ENCODE measurements at places on chromosomes 3 and 15.

DNA sequence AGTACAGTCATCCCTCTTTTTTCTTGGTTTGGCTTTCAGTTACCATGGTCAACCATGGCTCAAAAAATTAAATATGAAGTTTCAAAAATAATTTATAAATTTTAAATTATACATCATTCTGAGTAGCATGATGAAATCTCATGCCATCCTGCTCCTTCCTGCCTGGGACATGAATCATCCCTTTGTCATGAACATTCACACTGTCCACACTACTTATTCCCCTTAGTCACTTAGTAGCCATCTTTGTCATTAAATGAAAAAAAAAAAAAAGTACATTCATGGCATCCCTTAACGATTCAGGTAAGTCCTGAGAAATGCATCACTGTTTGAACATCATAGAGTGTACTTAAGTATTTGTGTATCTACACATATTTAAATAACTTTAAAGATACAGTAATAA, 1046.3 kb downstream of the ROBO2 start:
- DNase-seq = no peak

DNA sequence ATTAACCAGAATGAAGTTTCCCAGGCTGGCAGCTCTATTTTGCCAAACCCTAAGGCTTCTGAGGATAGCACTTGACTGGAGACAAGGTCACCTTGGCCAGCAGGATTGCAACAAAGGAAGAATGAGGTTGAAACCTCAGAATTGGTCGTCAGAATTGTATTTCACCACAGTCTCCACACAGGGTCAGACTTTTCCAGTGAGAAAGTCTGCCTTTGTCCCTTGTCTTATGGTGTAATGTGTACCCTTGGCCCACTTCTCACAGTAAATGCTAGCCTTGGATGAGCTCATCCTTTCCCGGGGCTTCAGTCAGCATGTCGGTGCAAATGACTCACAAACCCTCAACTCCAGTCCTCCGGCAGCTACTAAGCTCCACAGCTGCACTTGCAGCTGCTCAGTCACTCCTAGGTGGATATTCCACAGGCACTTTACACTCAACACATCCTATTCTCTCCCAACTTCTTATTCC, 19.7 kb downstream of the SSR3 start:
- no peak for DNase-seq

DNA sequence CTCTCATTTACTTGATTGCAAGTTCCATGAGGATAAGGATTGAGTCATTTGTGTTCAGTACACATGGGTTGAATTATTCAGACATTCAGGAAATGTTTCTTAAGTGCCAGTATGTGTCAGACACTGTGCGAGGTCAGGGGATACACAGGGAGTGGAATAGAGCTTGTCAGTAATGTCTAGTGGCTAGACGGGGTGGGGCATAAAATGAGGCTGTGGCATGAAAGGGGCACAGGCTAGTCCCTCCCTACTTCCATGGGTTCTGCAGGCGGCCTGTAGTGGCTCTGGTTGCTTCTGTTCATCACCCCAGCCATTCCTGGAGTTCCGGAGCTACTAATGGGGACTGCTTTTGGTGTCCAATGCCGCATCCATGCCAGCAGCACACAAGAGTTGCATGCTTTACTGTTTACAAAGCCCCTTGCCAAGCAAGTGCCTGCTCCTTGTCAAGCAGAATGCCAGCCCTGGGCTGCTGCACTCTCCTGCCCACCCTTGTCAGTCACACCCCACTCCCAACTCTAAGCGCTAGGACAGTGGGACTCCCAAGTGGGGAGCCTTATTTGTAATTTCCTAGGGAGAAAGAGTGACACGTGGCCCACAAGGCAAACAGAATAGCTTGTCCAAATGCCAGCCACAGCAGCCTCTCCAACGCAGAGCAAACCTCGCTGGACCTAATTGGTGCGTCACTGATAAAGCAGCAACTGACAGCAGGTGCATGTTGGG, 70.8 kb downstream of the RAB11A start:
- peak; percentile 66 for DNase-seq

DNA sequence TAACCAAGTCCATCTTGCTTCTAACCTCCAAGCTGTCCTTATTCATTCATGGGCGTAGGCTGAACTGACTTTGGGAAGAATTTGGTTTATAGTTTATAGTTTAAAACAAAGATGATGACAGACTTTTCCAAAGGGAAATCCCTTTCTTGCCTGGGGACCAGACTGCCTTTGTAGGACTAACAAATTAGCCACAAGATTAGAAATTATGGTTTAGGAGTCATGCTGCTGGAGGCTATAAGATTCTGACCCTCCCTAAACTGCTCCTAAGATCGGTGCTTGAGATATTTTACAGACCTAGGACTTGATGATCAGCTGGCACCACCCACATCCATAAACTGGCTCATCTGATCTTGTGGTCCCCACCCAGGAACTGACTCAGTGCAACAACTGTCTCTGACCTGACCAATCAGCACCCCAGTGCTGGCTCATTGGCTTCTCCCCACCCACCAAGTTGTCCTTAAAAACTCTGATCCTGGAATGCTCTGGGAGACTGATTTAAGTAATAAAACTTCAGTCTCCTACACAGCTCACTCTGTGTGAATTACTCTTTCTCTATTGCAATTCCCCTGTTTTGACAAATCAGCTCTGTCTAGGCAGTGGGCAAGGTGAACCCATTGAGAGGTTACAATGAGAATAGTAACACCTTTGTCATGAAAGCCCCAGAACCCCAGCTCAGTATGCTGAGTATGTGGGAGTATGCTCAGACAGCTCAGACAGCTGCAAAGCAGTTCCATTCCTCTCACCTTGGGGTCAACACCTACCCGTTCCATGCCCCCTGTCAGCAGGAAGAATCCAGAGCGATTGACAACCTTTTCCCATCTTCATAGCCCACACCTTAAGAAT, 51.6 kb upstream of the C15orf39 start:
- no peak for DNase-seq

DNA sequence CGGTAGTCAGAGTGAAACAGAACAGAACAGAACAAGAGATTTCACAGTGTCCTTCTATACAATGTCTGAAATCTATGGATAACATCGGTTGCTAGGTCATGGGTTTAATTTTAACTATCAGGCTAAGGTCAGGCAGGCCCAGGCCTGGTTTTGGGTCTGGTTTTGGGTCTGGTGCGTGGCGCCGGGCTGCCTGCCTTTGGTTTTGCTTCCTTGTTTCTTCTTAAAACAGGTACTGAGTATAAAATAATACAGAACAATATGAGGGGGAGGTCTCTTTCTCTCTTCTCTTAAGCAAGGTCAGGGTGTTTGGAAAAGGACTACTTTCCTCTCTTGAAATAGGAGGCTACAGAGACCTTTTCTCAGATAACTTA, 1.4 kb downstream of the AEN start:
- DNase-seq = no peak

Data from NCI-H510A treated with DMSO at 0.1 percent for 48 hours (cell line).